NCI-H1105 (cell line): ENCODE measurements at places on chromosomes 12 and 14.

DNA sequence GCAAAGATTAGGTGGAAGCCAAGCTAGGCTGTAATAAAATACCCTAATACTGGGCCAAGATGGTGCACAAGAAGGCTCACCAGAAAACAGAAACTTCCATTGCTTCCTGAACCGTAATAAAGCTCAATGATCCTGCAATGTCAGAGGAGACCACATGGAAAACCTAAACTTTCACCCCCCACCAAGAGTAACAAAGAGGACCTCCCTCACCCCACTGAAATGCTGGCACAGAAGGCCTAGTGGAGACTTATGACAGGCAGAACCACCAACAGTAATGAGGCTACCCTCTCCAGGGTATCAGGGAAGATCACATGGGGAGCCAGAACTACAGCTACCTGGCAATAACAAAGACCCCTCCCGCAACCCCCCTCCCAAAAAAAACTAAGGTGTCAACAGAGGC lies 43.1 kb downstream of the CEP83 start:
- no peak for DNase-seq

GRCh38 chr14:53368711-53369201 lies 215.6 kb upstream of the DDHD1 start:
- DNase-seq, result no peak

DNA sequence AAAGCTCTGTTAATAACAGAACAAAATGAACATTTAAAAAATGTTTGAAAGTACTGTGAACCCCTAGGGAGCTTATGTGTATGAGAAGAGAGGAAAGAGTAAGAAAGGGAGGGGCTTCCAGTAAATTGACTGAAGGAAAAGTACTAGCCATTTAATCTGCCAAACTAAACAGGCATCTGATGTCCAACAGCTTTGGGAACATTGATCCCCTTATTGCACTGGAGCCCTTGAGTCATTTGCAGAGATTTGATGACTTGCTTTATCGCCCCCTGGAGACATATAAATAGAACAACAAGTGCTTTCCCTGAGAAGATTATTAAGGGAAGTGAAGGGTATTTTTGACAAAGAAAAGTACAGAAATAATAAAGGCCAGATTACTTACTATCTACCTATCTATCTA lies 319.3 kb upstream of the NOVA1 start:
- no peak for DNase-seq

DNA sequence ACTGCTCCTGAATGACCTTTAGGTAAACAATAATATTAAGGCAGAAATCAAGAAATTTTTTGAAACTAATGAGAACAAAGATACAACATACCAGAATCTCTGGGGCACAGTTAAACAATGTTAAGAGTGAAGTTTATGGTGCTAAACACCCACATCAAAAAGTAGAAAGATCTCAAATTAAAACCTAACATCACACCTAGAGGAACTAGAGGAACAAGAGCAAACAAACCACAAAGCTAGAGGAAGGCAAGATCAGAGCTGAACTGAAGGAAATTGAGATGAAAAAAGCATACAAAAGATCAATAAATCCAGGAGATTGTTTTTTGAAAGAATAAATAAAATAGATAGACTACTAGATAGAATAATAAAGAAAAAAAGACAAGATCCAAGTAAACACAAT lies 7.2 kb downstream of the OR8S1 start:
- DNase-seq, result no peak
